ENCODE measurements at places on chromosomes 13 and 19.

DNA sequence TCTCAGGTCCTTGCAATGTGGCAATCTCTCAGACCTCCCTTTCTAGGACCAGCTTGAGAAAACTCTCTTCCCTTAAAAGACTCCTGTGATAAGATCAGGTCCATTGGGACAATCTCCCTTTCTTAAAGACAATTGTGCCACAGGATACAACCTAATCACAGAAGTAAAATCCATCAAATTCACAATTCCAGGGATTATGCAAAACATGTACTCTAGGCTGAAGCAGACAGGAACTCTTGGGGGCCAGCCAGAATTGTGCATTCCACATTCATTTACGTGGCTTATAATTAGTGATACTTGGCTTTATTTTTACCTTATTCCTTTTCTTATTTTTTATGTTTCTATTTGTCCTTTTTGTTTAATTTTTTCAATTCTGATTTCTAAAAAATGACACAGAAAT lies 257.9 kb downstream of the KLF12 start:
- DNase-seq, result no peak

DNA sequence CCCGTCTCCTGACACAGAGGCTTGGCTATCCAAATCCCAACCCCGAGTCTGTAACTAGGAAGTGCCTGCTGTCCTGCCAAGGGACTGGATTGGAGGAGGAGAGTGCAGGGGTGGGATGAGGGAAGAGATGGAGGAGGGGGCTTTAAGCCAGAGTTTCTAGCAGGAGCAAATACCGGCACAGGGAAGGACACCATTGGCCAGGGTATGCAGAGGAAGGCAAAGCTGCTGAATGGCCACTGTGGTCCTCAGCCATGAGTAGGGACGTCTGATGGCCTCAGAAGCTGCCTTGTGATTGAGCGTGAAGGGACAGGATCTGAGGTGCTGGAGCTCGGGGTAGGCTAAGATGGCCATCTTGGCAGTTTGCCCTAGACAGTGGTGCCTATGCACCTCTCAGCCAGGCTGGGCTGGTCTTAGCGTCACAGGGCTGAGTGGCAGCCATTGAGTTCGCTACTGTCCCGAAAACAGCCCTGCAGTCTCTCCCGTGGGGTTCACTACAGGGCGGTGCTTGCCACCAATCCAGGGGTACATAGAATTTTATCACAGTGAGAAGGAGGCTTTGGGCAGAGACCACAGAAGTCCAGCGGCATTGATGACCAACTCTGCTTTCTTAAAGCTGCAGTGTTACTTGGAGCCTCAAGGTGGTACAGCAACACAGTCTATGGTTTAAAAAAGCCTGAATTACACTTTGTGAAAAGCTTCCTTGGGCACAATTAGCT lies 61.8 kb downstream of the AKAP11 start:
- no peak for DNase-seq

- DNase-seq, result no peak
These were observed 19.4 kb upstream of the MKNK2 start for GRCh38 chr19:2070436-2070827.

- DNase-seq, result peak; percentile 29
These were observed 636 bp upstream of the ZNF579 start for GRCh38 chr19:55581145-55581822.

- peak; percentile 80 for DNase-seq
These were observed 669 bp downstream of the GADD45B start for GRCh38 chr19:2476451-2477140.

- DNase-seq, result peak; percentile 14
These were observed at the start of gene MAB21L1 for GRCh38 chr13:35475960-35476943. Gene MAB21L1, minus strand, starts transcription at chr13:35476689. Its CDS starts 551 bp downstream, at chr13:35476138.

- no peak for DNase-seq
These were observed 9.6 kb downstream of the GJB6 start for GRCh38 chr13:20222553-20222952.

DNA sequence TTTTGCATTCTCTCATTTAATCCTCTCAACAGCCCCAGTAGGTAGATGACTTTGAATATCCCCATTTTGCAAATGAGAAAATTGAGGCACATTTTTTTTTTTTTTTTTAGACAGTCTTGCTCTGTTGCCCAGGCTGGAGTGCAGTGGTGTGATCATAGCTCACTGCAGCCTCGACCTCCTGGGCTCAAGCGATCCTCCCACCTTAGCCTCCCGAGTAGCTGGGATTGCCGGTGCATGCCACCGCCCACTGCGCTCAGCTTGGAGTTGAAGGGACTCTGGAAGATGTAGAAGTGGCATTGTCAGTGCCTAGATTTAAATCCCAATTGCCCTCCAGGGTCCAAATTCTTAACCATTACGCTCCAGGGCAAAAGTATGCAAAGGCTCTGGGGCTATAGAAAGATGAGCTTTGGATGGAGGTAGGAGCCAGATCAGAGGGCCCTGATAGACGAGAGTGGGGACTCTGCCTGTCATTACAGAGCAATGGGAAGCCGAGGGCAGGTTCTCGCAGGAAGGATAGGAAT lies 813 bp upstream of the MCOLN1 start:
- no peak for DNase-seq

DNA sequence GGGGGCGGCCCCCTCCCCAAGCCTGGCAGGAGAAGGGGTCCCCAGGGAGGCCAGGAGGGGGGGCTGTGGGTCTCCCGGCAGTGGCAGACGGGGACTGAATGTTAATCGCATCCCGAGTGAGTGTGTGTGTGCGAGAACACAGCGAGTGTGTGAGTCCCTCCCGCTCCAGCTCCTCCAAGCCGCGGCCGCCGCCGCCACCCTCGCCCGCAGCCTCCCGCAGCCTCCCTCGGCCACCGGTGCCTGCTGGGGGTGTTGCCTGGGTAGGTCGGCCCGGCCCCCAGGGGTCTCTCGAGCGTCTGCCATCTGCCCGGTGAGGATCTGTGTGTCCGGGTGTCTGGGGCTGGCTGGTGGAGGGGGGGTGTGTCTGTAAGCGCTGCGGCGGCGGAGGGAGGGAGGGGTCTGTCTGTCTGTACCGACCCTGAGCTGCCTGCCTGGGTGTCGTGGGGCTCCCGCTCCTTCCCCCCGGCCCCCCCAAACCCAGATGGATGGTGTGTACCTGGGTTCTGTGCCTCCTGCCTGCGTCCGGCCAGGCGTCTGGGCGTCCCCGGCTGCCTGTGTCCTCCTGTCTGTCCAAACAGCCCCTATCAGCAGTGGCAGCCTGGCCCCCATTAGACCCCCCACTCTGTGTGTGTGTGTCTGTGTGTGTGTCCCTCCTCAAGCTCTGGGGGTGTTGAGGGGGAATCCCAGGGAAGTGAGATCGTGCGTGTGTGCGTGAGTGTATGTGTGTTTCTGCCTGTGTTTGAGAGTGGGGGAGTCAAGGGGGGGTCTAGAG lies at the start of gene GRIN2D:
GRIN2D (plus strand) TSS at position 110 of the 772 bp plus-strand sequence. CDS start 4,725 bp downstream, outside the sequence.
- DNase-seq, result no peak

DNA sequence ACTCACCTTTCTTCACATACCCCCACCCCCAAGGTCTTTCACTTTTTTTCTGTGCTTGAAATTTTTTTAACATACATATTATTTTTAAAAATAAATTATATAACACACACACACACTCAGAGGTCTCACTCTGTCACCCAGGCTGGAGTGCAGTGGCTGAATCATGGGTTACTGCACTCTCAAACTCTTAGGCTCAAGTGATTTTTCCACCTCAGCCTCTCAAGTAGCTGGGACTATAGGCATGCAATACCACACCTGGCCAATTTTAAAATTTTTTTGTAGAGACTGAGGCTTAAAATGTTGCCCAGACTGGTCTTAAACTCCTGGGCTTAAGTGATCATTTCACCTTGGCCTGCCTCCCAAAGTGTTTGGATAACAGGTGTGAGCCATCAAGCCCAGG lies 32.9 kb upstream of the ZNF429 start:
- no peak for DNase-seq

DNA sequence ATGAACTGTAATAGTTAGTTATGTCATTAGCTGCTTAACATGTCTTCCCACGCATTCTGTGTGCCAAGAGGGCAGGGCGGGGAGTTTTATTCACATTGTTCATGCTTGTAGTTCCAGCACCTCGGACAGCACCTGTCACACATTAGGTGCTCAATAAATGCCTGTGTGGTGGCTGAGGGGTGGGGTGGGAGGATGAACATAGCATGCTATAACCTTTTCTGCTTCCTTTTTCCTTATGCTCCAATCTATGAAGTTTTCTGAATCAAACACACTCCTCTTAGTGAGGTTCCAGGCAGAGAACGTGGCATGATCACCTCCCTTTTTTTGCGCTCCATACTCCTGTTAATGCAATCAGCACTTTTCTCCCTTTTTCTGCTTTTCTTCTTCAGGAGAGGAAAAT lies 15.8 kb upstream of the PTPRS start:
- DNase-seq, result no peak

DNA sequence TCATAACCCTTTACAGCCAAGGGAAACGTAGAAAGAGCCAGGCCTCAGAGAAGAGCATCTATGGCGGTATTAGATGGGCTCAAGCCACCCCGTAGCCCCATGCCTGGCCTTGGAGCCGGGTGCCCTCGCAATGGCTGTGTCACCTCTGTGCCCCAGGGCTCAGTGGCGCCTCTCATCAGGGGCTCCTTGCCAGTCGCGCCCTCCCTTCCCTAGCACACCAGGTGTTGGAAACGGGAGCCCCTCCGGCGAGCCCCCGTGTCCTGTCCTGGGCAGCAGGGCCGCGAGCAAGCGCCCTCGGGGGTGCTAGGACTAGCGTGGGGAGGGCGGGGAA lies 453 bp downstream of the ZNF256 start:
- no peak for DNase-seq

DNA sequence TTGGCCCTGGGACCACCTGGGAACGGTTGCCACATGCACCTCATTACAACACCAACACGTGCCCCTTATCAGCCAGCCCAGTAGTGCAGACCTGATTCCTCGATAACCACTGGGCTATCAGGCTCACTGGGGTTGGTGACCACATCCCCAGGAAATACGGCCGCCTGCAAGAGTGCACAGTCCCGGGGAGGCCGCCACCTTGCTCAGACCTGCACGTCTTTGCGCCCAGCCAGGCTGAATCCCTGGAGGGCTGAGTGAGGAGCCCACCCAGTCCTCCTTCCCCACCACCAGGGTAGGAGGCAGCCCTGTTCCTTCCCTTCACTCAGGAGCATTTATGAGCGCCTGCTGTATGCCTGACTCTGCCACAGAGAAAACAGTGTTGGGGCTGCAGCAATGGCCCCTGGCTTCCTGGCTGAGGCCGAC lies 67.8 kb downstream of the CEBPG start:
- no peak for DNase-seq

DNA sequence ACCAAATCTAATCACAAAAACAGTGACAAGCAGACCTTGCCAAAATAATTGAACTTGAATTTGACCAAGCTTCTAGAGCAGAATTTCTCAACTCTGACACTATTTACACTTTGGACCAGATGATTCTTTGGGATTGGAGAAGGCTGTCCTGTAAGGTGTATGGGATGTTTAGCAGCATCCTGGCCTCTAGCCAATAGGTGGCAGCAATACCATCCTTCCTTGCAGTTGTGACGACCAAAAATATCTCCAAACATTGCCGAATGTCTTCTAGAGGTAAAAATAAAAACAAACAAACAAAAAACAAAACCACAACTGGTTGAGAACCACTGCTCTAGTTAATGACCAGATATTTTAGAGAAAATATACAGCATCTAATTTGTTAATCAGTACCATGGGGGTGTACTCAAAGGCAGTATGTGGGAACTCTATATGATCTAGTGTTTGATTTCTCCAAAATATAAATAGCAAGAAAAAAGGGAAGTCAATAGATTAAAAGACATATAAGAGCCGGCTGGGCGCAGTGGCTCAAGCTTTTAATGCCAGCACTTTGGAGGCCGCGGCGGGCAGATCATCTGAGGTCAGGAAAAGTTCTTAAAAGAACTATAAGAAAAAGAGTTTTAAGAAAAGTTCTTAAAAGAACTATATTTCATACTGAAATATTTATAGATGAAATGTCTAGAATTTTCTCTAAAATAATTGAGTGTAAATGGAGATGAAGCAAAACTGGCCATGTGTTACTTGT lies 60.9 kb upstream of the ZNF527 start:
- peak; percentile 27 for DNase-seq

- no peak for DNase-seq
These were observed 309.2 kb downstream of the ZNF536 start for GRCh38 chr19:30681162-30682100.

DNA sequence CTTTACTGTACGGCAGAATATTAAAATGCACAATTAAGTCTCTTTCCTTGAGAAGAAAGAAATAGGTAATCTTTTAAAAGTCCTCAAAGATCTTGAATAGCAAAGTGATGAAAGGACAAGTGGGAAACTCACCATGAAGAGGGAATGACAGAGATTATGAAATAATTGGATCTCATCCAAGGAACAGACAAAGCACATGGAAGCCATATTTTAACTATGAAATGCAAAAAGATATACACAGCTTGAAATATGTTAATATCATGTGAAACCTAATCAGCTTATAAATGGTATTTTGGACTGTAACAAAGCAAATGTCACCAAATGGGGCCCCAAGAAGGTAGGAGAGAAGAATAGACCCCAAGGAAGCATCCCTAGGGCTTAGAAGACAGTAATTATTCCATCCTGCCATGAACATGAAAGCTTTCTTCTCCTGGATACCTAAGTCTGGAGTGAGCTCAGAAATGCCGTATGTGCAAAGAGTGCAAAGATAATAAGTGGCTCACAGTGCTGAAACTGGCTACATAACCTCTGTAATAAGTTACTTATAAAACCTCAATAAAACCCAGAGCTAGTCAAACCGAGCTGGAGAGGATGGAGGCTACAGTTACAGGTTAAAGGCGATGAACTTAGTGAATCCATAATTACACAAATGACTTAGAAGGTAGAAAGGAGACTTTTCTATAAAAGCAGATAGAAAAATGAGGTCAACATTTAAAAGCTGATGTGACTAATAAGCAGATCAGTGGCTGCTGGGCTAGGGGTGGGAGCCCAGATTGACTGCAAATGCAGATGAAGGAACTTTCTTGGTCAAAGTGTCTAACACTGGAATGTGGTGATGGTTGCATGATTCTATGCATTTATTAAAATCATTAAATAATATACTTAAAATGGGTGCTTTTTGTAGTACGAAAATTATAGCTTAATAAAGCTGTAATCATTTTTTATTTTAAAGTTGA lies 34.4 kb downstream of the DCLK1 start:
- DNase-seq, result no peak

- no peak for DNase-seq
These were observed 82.8 kb upstream of the ZNF254 start for GRCh38 chr19:24004166-24004565.

GRCh38 chr13:45209229-45209628 lies 8.4 kb upstream of the KCTD4 start:
- no peak for DNase-seq

DNA sequence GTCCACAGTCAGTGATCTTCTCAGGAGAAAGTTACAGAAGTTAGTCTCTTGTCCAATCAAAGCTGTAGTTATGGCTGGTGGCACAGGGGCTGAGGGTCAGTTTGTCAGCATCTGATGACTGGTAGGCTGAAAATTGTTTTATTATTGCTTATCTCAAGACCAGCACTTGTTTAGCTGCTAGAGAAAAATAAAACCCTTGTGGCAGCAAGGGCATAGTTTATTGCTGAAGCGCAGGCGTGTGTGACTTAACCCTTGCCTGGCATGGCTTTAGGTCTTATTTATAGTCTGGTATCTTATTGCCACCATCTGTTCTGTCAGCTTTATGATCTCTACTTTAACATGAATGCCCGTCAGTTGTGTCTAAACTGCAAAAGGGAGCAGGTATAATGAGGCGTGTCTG lies 154.7 kb downstream of the USP12 start:
- DNase-seq, result no peak
